CD4-positive, alpha-beta T cell treated with Interleukin-2 at 100 ng/mL for 4 hours (primary cell): ENCODE measurements at places on chromosomes 5 and 9.

DNA sequence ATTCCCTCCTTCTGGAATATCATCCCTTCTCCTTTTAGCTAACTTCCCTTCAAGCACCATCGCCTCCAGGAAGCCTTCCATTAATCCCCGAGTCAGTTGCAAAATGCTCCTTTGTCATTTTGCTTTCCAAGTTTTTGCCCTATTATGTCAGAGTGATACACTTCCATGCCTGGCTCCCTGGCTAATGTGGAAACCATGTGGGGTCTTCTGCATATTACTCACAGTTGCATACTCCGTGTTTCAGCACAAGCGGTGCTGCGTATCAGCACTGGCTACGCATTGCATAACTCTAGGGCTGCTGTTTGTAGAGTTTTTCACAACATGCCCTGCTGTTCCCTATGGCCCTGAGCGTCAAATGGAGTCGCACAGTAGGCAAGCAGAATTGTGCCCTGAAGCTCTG, 1.9 kb downstream of the TEX53 start:
- no peak for DNase-seq

DNA sequence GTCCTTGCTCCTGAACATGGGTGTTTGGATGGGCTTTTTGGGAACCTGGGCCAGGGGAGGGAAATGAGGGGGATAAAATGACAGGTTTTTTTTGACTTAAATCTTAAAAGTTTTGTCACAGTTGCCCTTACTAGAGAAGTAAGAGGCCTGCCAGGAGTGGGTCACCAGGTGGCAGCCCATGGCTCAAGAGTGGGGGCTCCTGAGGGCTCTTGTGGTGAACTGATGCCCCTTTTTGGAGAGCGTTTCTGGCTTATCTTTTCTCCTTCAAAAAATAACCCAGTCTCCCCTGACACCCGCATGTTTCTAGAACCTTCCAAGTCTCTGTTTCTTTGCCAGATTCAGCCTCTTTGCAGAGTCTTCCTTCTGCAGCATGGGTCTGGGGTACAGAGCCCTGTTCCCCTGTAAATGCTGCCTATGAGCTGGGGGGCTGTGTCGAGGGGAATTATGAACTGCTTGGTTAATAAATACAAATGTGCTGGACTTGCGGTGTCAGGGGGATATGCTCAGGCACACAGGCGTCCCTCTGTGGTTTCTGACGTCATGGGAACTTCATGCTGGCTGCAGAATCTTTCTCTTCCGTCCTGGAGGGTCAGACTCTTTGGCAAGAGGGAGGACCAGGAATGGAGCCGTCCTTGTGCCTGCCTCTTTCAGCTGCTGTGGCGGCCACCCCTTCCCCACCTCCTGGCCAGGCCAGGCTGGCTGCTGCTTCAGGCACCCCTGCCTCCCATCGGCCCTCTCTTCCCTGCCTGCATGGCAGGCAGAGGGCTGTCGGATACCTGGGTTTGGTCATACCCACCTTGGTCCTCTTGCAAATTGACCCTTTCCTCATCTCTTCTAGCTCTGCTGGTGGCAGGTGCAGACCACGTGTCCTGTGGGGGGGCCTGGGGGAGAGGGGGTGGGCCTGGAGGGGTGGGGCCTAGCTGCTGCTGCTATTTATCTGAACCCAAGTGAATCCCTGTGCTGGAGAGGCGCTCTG, 30.1 kb downstream of the PTPA start:
- DNase-seq, result peak; percentile 12

DNA sequence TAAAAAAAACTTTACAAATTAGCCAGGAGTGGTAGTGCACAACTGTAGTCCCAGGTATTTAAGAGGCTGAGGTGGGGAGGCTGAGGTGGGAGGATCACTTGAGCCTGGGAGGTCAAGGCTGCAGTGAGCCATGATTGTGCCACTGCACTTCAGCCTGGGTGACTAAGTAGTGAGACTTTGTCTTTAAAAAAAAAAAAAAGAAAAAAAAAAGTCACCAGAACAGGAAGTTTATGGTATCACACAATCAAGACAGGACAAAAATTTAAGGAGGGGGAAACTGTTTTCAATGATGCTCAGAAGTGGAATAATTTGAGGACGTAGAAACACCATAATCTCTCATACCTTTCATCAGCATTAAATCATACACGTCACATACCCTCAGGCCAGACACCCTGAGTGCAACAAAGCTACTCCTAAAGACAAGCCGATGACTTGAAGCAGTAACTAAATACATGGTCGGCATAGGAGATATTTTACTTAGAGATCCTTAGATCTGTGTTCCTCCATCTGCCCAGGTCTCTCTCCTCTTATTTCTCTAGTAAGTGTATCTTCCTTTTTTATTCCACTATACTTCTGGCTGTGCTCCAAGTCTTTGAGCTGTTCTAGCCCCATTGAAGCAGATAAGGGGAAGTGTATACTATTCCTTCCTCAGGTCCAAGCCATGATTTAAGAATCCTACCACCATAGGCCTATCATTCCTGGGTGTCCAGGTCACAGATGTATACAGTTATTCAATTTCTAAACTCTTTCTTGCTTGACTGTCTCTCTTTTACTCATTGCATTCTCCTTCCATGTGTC, 91.3 kb upstream of the APC start:
- no peak for DNase-seq

- no peak for DNase-seq
These were observed 129.6 kb upstream of the ABCA1 start for GRCh38 chr9:105057551-105057950.
